GM12891 (cell line): ENCODE measurements at places on chromosomes 16 and 17.

DNA sequence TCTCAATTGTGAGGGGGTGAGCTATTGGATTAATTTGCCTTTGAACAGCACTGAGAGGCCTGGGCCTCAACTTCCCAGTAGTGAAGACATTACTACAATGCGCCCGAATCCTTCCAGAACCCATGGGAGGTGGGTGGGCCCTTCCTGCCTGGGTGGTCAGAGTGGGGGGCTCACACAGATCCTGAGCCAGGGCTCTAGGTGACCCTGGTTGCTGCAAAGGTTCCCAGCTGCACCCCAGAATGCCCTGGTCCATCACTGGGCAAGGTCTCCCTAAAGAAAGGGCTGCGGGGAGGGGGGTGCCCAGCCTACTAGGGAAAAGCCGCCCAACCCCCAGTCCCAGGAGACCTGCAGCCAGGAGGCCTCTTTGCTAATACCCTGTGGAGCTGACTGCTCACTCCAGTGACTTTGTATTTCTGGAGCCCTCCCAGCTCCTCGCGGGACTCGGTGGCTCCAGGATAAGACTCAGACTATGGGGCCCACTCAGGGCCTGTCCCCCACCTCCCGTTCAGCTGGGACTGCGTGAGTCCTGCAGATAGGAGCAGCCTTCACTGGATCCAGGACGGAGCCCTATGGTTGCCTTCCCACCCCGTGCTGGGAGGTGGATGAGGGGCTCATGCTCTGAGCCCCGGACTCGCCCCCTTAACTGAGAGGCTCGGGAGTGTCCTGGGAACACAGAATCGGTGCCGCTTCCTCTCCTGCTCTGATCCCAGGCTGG is 40.2 kb downstream of the SLC7A5 start:
- DNase-seq: no peak

GRCh38 chr16:61413021-61413420 is 623.2 kb downstream of the CDH8 start:
- no peak for DNase-seq

- no peak for DNase-seq
These were observed 509.6 kb upstream of the EEF2KMT start for GRCh38 chr16:5607169-5607568.

DNA sequence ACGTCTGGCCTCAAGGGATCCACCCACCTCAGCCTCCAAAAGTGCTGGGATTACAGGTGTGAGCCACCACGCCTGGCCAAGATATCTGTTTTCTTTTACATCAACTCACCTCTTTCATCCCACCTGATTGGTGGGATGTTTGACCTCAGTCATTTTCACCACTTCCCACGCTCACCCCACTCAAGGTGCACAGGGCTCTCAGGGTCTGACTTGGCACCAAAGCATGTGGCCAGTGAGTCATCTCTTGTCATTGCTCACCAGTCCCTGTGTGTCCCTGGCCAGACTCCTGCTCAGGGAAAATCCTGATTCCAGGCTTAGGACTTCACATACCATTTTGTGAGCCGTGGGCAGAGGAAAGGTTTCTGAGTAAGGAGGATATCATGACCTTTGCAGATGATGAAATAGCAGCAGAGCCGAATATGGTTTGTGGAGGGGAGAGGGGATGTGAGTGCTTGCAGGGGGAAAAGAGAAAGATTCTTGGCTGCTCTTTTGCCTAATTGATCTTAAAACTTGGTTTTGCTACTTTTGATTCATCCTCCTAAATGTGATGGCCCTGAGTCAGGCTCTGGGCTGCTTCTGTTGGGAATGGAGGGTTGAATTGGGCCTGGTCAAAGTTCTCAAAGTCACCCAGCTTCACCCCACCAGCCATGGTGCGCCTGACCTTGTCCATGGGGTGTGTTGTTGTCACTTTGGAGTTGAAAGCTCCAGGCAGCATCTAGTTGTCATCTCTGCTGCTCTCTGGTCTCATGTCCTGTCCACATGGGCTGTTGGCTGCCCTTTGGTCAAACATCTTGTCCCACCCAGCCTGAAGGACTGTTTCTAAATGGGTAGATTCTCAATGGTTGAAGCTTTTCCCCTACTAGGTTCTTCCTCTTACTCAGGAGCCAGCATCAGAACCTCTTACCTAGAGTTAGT is 6.0 kb upstream of the KCNH6 start:
- no peak for DNase-seq

GRCh38 chr17:58325976-58326468 is 2.6 kb downstream of the TSPOAP1 start:
- DNase-seq: no peak

DNA sequence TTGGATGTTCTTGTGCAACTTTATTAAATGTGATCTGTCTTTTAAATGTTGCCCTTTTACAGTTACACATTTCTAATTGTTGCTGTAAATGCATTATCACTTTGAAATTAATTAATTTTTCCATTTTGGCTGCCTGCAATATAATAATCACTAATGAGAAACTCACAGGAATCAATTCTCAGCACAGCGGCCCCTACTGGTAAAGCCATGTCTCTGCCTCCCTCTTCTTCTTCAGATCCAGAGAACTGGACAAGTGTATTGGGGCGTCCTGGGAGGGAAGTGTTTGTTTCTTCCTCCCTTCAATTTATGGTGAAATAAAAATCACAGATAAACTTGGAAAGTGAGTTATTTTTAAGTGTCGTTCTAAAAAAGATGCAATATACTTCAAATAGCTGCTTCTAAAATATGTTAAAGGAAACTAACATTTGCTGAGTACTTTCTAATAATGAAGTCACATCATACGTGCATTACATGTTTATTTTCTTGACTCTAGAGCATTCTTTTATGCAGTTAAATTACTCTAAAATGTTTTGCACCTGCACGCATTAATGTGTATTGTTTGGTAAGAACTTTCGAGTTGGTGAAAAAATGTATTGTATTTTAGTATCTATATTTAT is 338.0 kb downstream of the WWOX start:
- DNase-seq: peak; percentile 35

DNA sequence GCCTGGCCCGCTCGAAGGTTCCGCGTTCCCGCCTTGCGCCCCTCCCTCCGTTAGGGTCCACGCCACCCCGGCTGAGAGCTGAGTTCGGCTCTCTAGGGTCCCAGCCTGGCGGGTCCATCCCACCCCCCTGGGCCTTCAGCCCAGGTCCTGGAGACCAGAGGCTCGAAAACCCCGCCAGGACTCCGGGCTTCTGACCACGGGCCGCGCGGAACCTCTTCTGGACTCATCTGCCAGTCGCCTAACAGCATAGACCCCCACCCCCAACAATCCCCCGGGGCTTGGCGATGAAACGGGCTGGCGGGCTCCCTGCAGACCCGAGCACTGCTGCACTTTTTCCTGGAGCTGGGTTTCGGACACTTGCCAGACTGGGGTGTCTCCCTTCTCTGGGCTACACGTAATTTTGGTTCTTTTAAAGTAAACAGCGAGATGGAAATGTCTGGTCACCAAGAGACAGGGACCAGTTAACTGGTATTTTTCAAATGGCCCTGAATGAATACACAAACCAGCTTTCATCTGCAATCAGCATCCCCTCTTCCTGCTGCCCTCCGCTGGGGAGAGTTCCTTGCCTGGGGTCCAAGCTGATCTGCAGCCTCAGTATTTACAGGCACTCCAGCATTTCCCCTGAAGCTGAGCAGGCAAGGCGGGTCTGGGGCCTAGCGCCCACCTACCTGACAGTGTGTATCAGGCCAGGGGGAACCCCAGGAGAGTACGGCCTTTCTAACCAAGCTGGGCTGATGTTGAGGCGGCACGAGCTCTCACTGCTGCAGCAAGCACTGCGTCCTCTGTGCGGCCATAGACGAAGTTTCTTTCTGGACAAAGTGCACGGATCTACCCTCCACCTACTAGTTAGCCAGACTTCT is 639 bp upstream of the TRIM65 start:
- DNase-seq: no peak

DNA sequence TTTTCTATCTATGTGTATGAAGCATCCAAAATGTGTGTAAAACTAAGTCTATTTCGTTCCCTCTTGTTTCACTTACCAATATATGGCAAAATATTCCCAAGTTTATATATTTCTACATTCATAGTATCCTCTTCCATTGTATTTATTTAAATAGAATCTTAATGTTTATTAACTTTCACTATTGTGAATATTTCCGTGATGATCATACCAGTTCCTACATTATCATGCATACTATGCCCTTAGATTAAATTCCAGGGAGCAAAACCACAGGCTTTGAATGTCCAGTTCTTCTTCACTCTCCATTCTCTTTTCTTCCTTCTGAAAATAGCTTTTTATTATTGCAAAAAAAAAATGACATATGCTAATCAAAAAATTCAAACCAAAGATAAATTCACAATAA is 4.0 kb downstream of the MAP2K6 start:
- DNase-seq: no peak

DNA sequence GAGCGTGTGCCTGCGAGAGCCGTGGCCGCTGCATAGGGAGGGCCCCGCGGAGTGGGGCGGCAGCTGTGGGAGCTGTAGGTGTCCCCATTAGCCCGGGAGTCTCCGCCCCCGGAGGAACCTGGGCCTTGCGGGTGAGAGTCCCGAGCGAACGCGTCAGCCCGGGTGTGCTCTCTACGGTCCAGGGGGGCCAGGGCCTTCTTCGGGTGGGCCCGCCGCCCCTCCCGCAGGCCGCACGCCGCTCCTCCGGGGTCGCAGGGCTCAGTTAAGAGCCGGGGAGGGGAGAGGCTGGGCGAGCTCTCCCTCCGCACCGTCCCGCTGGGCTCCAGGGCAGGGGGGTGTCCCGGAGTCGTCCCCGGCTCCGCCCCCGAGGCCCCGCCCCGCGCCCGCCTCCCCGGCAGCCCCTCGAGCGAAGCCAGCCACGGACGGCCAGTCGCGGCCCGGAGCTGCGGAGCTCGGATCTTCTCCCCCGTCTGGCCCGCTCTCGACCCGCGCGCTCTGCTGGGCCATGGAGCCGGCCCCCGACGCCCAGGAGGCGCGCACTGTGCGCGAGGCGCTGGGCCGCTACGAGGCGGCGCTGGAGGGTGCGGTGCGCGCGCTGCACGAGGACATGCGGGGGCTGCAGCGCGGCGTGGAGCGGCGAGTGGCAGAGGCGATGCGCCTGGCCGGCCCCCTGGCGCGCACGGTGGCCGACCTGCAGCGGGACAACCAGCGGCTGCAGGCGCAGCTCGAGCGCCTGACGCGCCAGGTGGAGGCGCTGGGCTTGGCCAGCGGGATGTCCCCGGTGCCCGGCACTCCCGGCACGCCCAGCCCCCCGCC is at the start of gene SMTNL2:
Gene SMTNL2 (plus strand): TSS at position 429 of the 816 bp plus-strand sequence. CDS start 77 bp downstream, at position 506.
- DNase-seq: no peak

- no peak for DNase-seq
These were observed 155.8 kb downstream of the SNX29 start for GRCh38 chr16:12132290-12132689.

DNA sequence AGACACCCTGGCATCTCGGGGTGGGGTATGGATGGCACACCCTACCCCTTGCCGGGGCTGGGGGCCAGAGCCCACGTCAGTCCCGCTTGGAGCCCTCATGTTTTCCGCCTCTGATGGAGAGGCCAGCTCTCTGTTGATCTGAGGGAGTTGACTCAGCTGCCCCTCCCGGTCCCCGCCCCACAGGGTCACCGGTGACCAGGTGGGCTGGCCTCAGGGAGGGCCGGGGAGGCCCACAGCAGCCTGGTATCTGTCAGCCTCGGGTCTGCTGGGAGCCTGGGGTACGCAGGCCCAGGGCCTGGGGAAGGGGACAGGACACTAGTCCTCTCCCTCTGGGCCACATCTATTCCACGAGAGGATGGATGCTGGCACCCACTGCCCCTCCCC is 109.5 kb upstream of the CIBAR2 start:
- no peak for DNase-seq

DNA sequence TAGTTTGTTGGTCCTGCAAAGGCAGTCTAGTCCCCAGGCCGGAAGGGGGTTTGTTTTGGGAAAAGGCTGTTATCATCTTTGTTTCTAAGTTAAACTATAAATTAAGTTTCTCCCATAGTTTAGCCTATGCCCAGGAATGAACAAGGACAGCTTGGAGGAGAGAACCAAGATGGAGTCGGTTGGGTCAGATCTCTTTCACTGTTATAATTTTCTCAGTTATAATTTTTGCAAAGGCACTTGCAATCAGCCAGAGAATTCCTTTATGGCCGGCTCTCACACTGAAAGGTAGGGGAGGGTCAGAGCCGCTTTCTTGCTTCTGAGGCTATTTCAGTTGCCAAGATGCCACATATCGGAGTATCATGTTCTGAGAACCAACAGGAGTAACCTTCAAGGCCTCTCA is 59.2 kb upstream of the ATF7IP2 start:
- DNase-seq: no peak

- DNase-seq: no peak
These were observed 726 bp upstream of the C1QTNF1 start for GRCh38 chr17:79023180-79023705.

DNA sequence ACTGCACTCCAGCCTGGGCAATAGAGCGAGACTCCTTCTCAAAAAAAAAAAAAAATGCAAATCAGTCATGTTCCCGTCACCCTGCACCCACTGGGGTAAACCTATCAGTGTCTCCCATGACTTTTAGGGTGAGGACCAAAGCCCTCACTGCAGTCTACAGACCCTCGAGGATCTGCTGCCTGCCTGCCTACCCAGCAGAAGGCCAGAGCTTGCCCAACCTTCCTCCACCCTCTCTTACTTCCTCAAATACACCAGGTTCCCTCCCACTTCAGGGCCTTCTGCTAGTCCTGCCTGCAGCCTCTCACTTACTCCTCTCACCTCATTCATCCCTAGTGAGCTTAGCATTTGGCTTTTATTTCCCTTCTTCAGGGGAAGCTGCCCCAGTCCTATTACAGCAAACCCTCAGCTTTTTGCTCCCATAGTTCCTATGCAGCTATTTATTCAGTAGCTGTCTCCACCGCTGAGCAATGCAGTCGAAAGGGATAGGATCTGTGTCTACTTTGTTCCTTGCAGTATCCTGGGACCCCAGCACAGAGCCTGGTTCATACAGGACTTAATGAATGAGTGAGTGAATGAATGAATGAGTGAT is 17.8 kb upstream of the TOB1 start:
- no peak for DNase-seq

DNA sequence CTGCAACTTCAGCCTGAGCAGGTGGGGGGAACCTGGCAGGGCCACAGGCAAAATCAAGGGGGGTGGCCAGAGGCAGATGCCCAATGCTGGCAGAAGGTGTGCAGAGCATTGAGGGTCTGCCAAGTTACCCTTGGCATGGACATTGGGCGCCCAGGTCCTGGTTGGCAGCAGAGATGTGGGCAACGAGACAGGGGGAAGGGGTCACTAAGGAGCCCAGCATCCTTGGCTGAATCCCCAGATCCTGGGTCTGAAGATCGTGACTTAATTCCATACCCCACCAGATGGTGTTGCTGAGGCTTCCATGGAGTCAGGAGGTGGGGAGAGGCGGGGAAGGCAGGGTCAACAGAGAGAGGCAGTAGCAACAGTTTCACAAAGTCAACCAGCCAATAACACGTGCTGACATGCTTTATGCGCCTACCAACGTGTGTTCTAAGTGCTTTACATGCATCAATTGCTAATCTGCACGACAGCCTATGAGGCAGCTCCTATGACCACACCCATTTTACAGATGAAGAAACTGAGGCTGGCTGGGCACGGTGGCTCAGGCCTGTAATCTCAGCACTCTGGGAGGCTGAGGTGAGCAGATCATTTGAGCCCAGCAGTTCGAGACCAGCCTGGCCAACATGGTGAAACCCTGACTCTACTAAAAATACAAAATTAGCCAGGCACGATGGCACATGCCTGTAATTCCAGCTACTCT is 83.3 kb downstream of the GSG1L start:
- no peak for DNase-seq
